ENCODE measurements at places on chromosomes 2 and 18. TPM values are rescaled to one million over a fixed set of nuclear protein-coding genes. Genes with fewer than 3 reads are reported as not detected.

GRCh38 chr2:27509326-27509725 lies 12.7 kb downstream of the GCKR start:
- no peak overlapping the region for H3K27ac ChIP-seq
- DNase-seq = no peak

The ANKRD30B gene
- not detected for total RNA-seq

GRCh38 chr2:26148501-26148900 lies 24.4 kb upstream of the GAREM2 start:
- H3K36me3 ChIP-seq = no peaks in the 10 kb centered on the region
- no peak overlapping the region for H3K4me3 ChIP-seq
- peaks cover 2% of the 10 kb centered on the region for H3K4me1 ChIP-seq
- no peak overlapping the region for H3K27ac ChIP-seq
- H3K27me3 ChIP-seq = peaks cover 18% of the 10 kb centered on the region
- DNase-seq = no peak

The SLC4A3 gene
- not detected for total RNA-seq

- DNase-seq = peak; percentile 27
- H3K4me1 ChIP-seq = peaks cover 16% of the 10 kb centered on the region
- H3K36me3 ChIP-seq = no peaks in the 10 kb centered on the region
- H3K27me3 ChIP-seq = peaks cover 5% of the 10 kb centered on the region
- H3K27ac ChIP-seq = no peak overlapping the region
- H3K4me3 ChIP-seq = peak overlapping the region; percentile 69
These were observed 1.1 kb upstream of the MBOAT2 start for GRCh38 chr2:9004338-9005204.
